CD4-positive, alpha-beta T cell (primary cell): ENCODE measurements at places on chromosomes 12 and 14.
A peak's percentile ranks its signal among the peaks of the same experiment; 100 is the strongest.

- no peak for DNase-seq
These were observed 219.2 kb downstream of the MSRB3 start for GRCh38 chr12:65497660-65498059.

DNA sequence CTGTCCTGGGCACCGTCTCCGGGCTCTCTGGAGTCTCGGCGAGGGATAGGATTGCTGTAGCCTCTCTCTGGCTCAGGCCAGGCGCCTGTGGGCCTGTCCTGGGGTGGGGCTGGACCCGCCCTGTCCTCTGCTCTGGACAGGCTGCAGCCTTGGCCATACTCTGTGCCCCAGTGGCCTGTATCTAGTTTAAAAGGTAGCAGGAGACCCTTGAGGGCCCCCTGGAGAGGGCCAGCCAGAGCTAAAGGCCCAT lies 1.8 kb downstream of the KIF26A start:
- no peak for DNase-seq

GRCh38 chr12:65891987-65892481 lies 67.8 kb downstream of the HMGA2 start:
- DNase-seq: no peak

GRCh38 chr14:96515731-96516130 lies 13.5 kb downstream of the PAPOLA start:
- DNase-seq: no peak

GRCh38 chr12:55720894-55721444 lies 776 bp downstream of the RDH5 start:
- no peak for DNase-seq

DNA sequence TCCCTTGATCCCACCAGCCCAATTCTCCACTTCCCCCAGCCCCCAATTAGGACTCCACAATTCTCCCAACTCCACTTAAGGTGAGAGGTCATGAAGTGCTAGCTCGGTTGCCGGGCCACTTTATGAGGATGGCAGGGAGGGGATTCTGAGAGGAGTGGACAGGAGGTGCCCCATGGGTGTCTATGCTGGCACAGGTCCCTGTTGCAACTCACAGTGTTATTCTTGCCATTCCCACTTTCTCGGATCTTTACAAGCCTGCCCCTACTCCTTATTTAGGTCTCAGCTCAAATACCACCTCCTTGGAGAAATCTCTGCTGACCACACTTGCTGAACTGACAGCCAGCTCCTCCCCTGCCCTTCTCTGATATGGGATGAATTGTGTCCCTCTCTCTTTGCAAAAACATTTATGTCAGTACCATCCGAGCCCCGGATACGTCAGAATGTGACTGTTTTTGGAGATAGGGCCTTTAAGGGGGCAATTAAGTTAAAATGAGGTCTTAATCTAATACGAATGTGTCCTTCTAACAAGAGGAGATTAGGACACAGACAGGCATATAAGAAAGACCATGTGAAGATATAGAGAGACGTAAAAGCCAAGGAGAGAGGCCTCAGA lies 4.2 kb upstream of the LGALS3 start:
- DNase-seq: no peak

GRCh38 chr12:19402743-19403431 lies 36.4 kb upstream of the AEBP2 start:
- DNase-seq: no peak

DNA sequence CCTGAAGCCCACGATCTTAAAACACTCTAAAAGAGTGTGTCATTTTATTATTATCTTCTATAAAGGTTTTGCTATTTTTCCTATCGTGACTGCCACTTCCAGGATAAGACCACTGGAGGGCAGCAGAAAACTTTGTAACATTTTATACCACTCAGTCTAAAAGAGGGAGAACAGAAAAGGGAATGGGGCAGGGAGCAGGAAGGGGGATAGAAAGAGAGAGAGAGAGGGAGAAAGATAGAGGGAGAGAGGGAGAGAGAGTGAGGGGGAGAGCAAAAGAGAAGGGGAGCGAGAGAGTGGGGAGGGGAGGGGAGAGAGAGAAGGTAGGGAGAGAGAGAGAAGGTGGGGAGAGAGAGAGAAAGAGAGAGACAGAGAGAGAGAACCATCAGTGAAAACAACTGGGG lies 2.0 kb upstream of the ART4 start:
- DNase-seq: peak; percentile 35
